ENCODE measurements at places on chromosomes 7 and 10.

- no peaks in the 10 kb centered on the region for H3K4me1 ChIP-seq
- H3K27ac ChIP-seq, result no peak overlapping the region
- DNase-seq, result no peak
- H3K4me3 ChIP-seq, result no peak overlapping the region
These were observed 588.0 kb upstream of the LRRN3 start for GRCh38 chr7:110502888-110503465.

GRCh38 chr7:132437730-132438129 is 138.5 kb downstream of the PLXNA4 start:
- no peaks in the 10 kb centered on the region for H3K27me3 ChIP-seq
- no peaks in the 10 kb centered on the region for H3K36me3 ChIP-seq
- DNase-seq, result no peak
- no peaks in the 10 kb centered on the region for H3K4me1 ChIP-seq
- no peak overlapping the region for H3K4me3 ChIP-seq
- H3K27ac ChIP-seq, result no peak overlapping the region

GRCh38 chr10:16182144-16182543 is 254.7 kb upstream of the PTER start:
- no peak for DNase-seq
- no peaks in the 10 kb centered on the region for H3K27me3 ChIP-seq
- H3K4me1 ChIP-seq, result no peaks in the 10 kb centered on the region
- no peaks in the 10 kb centered on the region for H3K36me3 ChIP-seq

- H3K36me3 ChIP-seq, result no peaks in the 10 kb centered on the region
- peaks cover 38% of the 10 kb centered on the region for H3K4me1 ChIP-seq
- H3K27ac ChIP-seq, result peak overlapping the region; percentile 56
- DNase-seq, result no peak
- H3K4me3 ChIP-seq, result no peak overlapping the region
These were observed 195.5 kb upstream of the ZNF32 start for GRCh38 chr10:43844221-43844620.

GRCh38 chr7:120218712-120219111 is 54.3 kb upstream of the KCND2 start:
- no peak overlapping the region for H3K27ac ChIP-seq
- no peaks in the 10 kb centered on the region for H3K27me3 ChIP-seq
- H3K4me3 ChIP-seq, result no peak overlapping the region
- no peak for DNase-seq
- no peaks in the 10 kb centered on the region for H3K4me1 ChIP-seq
- H3K36me3 ChIP-seq, result no peaks in the 10 kb centered on the region

DNA sequence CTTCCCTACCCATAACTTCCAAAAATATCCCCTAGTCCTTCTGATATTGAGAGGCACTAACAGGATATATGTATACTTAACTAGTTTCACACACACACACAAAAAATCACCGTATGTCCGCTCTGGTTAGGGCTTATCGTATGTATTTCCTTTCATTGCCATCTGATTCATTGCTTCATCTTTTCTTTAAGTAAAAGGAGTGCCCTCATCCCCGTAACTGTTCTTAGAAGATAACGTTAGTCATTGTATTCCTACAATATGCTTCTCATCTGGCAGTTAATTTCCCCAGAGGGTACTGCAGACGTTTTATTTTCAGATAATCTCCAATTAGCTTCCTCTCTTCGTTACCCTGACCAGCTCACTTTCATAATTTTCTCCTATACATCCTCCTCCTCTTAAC is 37.3 kb downstream of the NRCAM start:
- H3K36me3 ChIP-seq, result no peaks in the 10 kb centered on the region
- no peaks in the 10 kb centered on the region for H3K4me1 ChIP-seq
- H3K27ac ChIP-seq, result no peak overlapping the region
- DNase-seq, result no peak
- no peak overlapping the region for H3K4me3 ChIP-seq
- H3K27me3 ChIP-seq, result no peaks in the 10 kb centered on the region

DNA sequence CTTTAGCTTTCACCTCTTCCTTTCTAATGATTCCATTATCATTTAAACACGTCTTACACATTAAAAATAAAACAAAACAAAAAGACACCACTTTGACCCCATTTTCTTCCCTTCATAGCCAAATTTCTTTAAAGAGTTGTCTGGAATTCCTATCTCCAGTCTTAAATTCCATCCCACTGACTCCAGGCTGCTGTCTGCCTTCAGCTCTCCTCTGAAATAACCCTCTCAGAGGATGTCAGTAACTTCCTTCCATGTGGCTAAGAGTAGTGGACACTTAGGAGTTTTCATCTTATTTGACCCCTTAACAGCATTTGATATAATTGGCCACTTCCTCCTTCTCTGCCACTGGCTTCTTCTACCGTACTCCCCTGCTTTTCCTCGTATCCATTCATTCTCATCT is 69.6 kb upstream of the MKX start:
- H3K4me3 ChIP-seq, result no peak overlapping the region
- H3K4me1 ChIP-seq, result peaks cover 4% of the 10 kb centered on the region
- no peaks in the 10 kb centered on the region for H3K36me3 ChIP-seq

GRCh38 chr10:47139121-47139520 is 160.9 kb upstream of the GDF10 start:
- no peaks in the 10 kb centered on the region for H3K4me1 ChIP-seq
- no peaks in the 10 kb centered on the region for H3K36me3 ChIP-seq
- H3K27ac ChIP-seq, result no peak overlapping the region
- H3K4me3 ChIP-seq, result no peak overlapping the region
- no peaks in the 10 kb centered on the region for H3K27me3 ChIP-seq
- DNase-seq, result no peak

DNA sequence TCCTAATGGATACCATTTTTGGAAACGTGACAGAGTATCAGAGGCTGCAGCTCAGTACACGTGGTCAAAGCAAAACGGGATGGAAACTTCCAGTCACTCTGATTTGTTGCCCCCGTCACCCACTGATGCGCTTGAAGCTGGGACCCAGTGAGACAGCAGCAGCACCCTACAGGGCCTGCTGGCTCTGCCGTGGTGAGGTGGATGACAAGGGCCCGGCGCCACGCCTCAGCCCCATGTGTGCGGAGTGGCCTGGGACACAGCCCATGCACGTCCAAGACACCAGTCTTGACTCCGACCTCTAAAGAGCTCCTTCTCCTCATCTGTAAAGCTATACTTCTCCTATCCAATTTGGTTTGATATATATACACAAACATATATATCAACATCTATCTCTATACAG is 39.0 kb downstream of the CLEC2L start:
- peak; percentile 52 for DNase-seq
- H3K27ac ChIP-seq, result no peak overlapping the region
- H3K4me3 ChIP-seq, result no peak overlapping the region
- no peaks in the 10 kb centered on the region for H3K36me3 ChIP-seq

- no peaks in the 10 kb centered on the region for H3K4me1 ChIP-seq
- H3K27ac ChIP-seq, result no peak overlapping the region
- no peak overlapping the region for H3K4me3 ChIP-seq
- H3K27me3 ChIP-seq, result no peaks in the 10 kb centered on the region
- DNase-seq, result no peak
These were observed 81.4 kb upstream of the MGMT start for GRCh38 chr10:129385600-129385999.

DNA sequence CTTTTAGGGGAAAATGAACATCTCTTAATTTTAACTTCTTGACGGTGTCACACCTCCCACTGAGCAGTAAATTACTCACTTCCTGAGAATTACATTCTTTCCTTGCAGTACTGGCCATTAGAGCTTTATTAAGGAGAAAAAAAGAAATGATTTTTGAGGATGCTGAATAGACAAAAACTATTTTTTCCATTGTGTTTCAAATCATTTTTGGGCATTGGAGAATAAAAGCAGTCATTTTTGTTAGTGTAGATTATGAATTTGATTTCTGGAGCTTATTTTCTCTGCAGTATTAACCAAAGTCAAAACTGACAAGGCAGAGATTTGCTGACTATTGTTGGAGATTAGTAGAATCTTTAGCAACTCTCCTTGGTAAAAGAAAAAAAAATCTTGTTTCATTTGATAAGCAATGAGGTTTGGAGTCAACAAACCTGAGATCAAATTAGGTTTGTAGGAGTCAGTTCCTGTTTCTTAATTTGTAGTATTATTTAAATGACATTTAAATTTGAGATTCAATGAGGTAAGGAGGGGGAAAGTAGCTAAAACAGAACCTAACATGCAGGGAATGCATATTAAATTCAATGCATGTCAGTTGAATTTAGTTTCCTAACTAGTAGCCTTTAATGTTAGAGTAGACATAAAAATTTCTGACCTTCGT is 70.6 kb downstream of the AP3M1 start:
- peaks cover 44% of the 10 kb centered on the region for H3K4me1 ChIP-seq
- H3K36me3 ChIP-seq, result peaks cover 34% of the 10 kb centered on the region
- peak overlapping the region; percentile 46 for H3K27ac ChIP-seq
- no peaks in the 10 kb centered on the region for H3K27me3 ChIP-seq
- H3K4me3 ChIP-seq, result no peak overlapping the region

- H3K4me3 ChIP-seq, result no peak overlapping the region
- H3K27ac ChIP-seq, result peak overlapping the region; percentile 73
- DNase-seq, result no peak
- H3K36me3 ChIP-seq, result no peaks in the 10 kb centered on the region
- H3K4me1 ChIP-seq, result peaks cover 18% of the 10 kb centered on the region
These were observed 14.7 kb downstream of the BTBD16 start for GRCh38 chr10:122285506-122286444.

GRCh38 chr7:13069841-13070240 is 382.4 kb downstream of the ARL4A start:
- no peaks in the 10 kb centered on the region for H3K27me3 ChIP-seq
- no peak overlapping the region for H3K27ac ChIP-seq
- no peak for DNase-seq
- H3K36me3 ChIP-seq, result no peaks in the 10 kb centered on the region
- H3K4me1 ChIP-seq, result no peaks in the 10 kb centered on the region

All from ascending aorta (tissue), 2 donors.